ENCODE measurements at places on chromosomes 4 and X.

GRCh38 chr4:11463707-11464106 lies 35.0 kb upstream of the HS3ST1 start:
- no peak for DNase-seq

- peak; percentile 50 for DNase-seq
These were observed 14.3 kb downstream of the ANTXR2 start for GRCh38 chr4:80058740-80059139.

DNA sequence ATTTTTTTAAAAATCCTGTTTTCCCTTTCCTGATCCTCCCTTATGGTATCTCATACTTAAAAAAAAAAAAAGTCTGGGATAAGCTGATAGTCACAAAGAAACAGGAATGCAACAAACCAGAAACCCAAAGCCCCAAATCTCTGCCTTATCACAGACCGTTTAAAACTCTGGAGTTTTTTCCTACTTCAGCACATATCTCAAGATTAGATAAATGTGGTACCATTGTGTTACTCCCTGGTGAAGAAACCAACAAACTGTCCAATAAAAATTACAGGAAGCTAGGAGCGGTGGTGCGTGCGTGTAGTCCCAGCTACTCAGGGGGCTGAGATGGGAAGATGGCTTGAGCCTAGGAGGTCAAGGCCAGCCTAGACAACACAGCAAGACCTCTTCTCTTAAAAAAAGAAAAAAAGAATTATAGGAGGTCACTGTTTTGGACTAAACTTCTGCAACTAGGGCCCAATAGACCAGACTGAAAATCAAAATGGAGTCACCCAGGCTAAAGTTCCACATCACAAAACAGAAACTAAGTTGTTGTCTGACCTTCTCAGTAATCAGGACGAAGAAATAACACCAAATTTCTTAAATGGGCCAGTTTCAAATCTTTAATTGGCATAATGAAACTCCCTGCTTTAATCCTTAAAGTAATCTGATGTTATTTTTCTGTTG lies 51.9 kb downstream of the RBM47 start:
- DNase-seq, result no peak

GRCh38 chrX:4239650-4240540 lies 526.4 kb upstream of the PRKX start:
- DNase-seq, result no peak

GRCh38 chr4:186832906-186833305 lies 109.2 kb upstream of the FAT1 start:
- DNase-seq, result no peak

GRCh38 chrX:97806238-97806637 lies 922.5 kb downstream of the RPA4 start:
- no peak for DNase-seq

- no peak for DNase-seq
These were observed 746.3 kb upstream of the FAM241A start for GRCh38 chr4:111398906-111399330.

DNA sequence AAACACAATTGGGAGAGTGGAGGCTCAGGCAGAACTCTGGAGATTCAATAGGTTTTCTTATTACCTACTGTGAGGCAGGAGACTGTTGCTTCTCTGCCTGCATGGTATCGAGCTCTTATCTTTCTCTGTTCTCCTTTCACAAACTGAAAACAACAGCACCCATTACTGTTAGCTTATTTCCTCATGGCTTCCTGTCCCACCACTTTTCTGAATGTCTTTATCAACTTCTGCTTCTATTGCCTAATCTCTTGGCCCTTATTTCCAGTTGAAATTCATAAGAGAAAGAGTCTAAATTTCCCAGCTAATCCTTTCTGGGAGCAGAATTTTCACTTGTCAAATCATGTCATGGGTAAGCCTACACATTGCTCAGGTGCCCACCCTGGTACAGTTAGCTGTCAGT lies 46.8 kb upstream of the NDST3 start:
- DNase-seq, result no peak

DNA sequence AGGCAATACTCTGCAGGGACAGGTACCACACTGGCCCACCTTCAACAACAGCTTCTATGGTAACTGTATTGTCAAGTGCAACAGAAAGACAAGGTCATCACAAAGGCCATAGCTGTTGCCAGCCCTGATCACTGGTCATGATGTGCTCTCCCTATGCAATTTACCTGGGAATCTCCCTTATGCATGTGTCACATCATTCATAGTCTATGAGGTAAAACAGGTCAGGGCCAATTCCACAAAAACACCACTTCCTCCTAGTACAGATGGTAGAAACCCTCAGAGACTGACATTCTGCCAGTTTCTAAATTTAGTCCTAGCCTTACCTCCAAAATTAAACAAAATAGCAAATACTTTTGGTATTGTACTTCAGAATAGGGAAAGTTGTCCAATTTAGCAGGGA lies 132.8 kb downstream of the MGST2 start:
- DNase-seq, result no peak

GRCh38 chrX:131359611-131360010 lies 70.5 kb upstream of the IGSF1 start:
- no peak for DNase-seq

DNA sequence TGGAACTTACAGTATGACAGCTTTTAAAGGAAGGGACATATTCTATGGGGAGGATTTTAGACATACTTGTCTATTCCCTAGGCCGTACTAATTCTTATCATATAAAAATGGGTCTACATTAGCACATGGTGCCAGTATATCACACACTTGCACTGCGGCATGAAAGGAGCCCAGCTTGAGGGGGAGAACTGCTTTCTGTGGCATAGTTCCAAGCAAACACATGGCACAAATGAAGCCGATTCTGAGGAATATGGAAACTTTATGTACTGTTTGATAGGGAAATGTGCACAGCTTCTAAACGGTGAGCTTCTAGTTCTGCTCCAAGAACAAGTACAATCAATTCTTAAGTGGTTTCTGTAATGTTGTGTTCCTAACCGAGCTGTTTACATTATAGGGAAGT lies 675.6 kb upstream of the FTHL17 start:
- no peak for DNase-seq

DNA sequence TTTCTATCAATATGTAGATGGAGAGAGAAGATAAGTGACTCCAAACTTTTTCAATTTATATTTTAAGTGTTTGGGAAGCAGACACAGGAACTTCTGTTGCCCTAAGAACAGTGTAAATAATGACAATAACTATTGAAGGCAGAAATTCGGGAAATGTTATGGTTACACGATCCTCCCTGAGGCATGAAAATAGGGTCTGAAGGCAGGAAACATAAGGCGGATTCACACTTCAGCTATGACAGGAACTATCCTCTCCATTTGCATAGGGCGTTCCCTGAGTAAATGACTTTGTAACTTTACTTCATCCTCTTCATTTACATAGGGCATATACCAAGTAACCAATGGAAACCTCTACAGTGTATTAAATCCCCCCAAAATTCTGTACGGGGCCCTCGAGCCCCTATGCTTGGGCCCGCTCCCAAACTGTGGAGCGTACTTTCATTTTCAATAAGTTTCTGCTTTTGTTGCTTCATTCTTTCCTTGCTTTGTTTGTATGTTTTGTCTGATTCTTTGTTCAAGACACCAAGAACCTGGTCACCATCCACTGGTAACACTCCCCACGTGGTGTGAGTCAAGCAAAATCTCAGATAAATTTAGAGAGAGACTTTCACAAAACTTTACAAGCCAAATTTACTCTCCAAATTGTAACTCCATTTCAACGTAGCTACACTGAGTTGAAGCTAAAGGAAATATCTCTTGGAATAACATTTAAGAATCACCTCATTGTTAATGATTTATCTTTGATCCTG lies 2504.3 kb downstream of the ARAP2 start:
- DNase-seq, result no peak

GRCh38 chrX:135095715-135096114 lies 24.6 kb downstream of the ETDB start:
- no peak for DNase-seq

- DNase-seq, result no peak
These were observed 507.7 kb downstream of the PDHA2 start for GRCh38 chr4:96347582-96347981.

DNA sequence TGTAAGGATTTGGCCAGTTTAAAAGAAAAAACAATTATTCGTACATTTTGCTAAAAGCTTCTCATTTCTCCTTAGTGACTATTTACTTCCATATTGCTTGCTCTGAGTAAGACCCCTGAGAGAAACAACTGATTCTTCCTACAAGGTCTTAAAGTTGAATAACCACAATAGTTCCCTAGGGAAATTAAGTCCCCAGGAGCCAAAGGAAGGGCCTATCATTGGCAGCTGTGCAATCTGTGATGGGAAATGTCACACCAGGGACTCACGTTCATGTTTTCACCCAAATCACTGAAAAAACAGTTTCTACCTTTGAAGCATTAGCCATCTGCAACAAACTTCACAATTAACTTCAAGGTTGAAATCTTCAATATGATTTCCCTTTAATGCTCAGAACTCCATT lies 66.7 kb downstream of the JADE1 start:
- DNase-seq, result no peak

Data from activated CD4-positive, alpha-beta memory T cell treated with anti-CD3 and anti-CD28 coated beads, Interleukin-2, amount 10 ng/mL, durations not matched to agents 7 days and 5 days (primary cell).